ENCODE measurements at places on chromosomes 4 and X. TPM values are rescaled to one million over a fixed set of nuclear protein-coding genes. Genes with fewer than 3 reads are reported as not detected.

DNA sequence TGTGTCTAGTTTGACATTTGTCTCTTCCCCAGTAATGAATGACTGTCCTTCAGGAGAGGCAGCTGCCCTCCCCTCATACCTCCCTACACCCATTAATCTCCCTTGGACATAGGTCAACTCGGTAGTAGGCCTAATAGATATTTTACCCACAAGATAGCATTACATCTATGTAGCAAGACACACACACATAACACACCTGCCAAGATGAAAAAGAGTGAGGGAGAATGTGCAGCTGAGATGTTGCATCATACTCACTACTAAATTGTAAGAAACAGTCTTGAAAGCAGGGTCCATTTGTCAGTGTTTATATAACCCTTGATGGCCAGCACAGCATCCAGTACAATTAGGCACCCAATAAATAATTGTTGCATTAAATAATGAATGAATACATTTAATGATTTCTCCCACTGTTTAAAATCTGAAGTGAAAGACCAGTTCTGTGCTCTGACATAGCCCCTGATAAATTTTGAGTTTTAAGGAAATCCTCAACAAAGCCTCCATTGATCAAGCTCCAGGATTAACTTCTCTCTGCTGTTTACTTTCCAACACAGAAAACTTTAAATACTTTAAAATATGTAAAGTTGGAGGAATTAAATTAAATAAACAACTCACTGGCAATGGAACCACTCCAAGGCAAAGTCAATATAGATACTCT is 440.8 kb upstream of the RASGEF1B start:
- DNase-seq = no peak

DNA sequence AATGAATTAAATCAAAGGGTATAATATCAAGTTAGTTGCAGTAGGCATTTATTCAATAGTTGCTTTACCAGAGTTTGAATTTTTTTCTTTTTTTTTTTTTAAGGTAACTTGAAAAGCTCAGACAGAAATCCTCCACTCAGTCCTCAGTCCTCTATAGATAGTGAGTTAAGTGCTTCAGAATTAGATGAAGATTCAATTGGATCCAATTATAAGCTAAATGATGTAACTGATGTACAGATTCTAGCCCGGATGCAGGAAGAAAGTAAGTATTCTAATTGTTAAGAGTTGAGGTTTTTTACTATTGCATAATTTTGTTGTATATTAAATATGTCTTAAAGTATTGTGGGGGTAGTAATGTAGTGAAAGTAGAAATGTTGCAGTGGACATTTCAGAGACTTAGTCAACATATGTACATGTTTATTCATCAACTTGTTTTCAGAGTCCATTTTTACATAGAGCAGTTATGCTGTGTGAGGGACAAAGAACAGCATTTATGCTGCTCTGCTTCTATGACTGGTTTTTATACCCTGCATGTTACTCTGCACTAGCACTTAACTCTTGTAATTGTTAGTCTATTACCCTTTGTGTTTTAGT is 38.4 kb downstream of the SLAIN2 start:
- DNase-seq = no peak

DNA sequence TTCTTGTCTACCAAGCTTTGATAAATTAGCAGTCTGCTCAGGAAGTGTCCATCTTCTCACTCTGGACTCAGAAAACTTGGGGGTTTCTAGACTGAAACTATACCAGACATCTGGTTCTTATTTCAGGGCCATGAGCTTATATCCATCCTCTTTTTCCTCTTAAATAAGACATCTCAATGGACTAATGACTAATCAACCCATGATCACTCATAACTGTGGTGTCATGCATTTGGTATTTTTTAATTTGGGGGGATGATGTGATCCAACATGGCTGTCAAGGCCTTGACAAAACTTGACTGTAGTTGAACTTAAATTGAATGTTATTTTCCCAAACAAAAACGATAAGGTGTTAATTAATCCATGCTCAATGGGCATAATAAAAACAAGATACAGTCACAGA is 87.8 kb downstream of the GPRASP3 start:
- DNase-seq = no peak

GRCh38 chrX:110569506-110569905 is 210.9 kb downstream of the RTL9 start:
- no peak for DNase-seq

DNA sequence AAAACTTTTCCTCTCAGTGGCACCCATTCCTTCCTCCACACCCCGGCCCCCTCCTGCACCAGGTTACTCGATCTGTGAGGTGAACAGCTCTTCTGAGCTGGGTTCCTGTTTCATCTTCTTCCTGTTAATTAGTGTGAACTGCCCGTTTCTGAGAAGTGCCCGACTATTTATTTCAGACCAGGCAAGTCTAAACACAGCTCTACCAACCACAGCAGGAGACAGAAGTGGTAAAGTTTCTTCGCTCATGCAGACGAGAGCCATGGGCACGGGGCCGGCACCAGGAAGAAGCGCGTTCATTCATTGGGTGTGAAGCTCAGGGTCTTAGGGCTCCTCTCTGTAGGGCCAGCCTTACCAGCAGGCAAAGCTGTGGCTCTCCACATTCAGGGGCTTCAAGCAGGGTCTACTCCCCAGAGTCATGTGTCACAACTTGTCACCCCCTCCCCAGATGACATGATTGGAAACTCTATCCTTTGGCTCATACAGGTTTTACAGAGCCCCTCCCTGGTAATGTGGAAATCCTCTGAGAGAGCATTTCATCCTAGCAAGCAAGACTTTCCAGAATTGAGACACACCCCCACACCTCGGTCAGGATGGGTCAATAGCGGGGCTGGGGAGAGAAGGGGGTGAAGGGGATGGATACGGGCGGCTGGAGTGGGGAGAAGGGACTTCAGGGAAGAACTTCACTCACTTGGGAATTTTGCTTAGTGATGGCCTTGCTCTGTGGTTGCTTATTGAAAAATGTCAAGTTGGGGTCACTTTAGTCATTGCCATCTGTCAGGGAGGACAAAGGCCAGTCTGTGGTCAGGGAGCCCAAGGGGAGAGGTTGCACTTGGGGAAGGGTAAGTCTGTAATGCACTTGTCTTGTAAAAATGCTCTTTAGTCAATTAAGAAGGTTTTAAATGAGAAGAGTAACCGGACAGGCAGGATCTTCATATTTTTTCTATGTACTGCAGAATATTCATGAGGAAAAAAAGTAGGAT is 121.6 kb upstream of the TRIM2 start:
- no peak for DNase-seq

LDB2 gene
- total RNA-seq = 34.9 TPM

TEX13B gene
- total RNA-seq = not detected

IL13RA2 gene
- 1.5 TPM for total RNA-seq
